ENCODE measurements at places on chromosomes 5 and 9. TPM values are rescaled to one million over a fixed set of nuclear protein-coding genes. Genes with fewer than 3 reads are reported as not detected.

GRCh38 chr9:22446950-22447617 lies 460 bp downstream of the DMRTA1 start:
- peak; percentile 67 for DNase-seq

Gene PLPP7
- 7.2 TPM for total RNA-seq

GRCh38 chr9:88927510-88927909 lies 63.8 kb upstream of the S1PR3 start:
- no peak for DNase-seq

GRCh38 chr9:38405785-38406184 lies 13.3 kb downstream of the ALDH1B1 start:
- no peak for DNase-seq

- DNase-seq: peak; percentile 72
These were observed 409.3 kb upstream of the SLC24A2 start for GRCh38 chr9:20197976-20198685.

GRCh38 chr5:65262649-65263059 lies 219.1 kb downstream of the ADAMTS6 start:
- no peak for DNase-seq

- DNase-seq: no peak
These were observed 19.4 kb downstream of the CAVIN4 start for GRCh38 chr9:100597236-100597635.

- DNase-seq: peak; percentile 38
These were observed 15.0 kb downstream of the ACSL6 start for GRCh38 chr5:131996210-131997025.

Gene ZNF483
- total RNA-seq: 18.7 TPM

DNA sequence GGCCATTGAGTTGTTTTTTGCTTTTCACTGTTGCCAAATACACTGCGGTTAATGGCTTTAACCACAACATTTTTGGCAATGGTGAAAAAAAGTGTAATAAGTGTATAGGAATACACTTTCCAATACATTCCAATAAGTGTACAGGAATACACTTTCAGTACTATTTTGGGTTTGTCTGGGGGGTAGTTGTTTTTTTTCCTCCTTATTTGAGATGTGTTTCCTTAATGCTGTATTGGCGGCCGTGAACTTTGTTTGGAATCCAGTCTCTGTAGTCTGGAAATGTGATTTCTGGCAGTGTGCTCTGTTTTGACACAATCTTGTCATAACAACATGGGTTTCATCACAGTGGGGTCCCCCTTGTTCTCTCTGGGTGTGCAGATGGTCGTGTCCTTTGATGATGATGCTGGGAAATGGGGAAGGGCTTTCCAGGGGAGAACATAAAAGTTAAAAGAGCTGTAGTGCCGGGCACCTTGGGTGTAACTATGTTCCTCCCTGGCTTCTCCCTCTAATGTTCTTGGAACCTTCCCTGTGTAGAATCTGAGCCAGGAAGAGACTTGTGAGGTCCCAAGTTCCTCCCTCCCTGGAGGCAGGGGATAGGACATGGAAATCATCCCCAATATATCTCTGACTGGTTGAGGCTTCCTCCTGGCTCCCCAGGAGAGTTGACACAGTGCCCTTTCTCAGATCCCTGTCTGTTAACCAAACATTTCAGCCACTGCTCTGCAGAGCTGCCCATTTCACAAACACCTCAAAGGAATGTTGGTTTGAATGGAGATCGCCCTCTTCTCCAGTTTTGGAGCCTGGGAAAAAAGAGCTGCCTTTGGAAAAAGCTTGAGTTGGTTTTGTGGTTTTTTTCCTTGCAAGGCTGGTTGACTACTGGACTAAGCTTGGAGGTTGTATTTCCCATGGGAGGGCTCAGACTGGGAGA lies 44.8 kb downstream of the RCL1 start:
- no peak for DNase-seq

DNA sequence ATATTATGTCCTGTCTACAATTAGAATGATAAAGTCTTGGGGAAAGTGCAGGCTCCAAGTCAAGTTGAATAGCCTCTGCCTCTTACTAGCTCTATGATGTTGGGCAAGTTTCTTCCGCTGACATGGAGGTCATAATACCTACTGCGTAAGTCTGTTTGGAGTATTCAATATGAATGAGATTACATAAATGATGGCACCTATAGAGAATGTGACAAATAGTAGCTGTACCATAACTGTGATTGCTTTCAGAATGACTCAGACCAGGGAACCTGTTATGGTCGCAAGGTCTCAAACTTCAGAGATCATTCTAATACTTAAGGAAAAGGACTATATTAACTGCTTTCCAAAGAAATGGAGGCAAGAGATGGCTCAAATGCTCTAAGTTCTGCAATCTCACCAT lies 94.0 kb upstream of the ABCA1 start:
- no peak for DNase-seq

DNA sequence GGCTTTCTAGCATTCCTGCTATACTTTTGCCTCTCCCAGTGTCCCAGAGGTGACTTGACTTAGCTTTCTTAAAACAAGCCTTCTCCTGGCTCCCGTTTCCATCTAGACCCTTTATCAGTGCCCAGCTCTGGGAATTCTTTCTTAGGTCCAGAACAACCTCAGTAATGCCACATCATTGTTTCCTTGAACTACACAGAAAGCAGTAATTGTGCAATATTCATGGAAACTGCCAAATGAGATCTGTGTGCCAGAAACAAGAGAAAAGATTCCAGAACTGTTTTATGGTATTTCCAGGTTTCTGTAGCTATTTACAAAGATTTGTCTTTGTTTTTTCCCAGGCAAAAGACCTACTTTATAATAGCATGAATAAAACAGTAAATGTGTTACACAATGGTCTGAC lies 391.3 kb downstream of the SLCO4C1 start:
- no peak for DNase-seq

DNA sequence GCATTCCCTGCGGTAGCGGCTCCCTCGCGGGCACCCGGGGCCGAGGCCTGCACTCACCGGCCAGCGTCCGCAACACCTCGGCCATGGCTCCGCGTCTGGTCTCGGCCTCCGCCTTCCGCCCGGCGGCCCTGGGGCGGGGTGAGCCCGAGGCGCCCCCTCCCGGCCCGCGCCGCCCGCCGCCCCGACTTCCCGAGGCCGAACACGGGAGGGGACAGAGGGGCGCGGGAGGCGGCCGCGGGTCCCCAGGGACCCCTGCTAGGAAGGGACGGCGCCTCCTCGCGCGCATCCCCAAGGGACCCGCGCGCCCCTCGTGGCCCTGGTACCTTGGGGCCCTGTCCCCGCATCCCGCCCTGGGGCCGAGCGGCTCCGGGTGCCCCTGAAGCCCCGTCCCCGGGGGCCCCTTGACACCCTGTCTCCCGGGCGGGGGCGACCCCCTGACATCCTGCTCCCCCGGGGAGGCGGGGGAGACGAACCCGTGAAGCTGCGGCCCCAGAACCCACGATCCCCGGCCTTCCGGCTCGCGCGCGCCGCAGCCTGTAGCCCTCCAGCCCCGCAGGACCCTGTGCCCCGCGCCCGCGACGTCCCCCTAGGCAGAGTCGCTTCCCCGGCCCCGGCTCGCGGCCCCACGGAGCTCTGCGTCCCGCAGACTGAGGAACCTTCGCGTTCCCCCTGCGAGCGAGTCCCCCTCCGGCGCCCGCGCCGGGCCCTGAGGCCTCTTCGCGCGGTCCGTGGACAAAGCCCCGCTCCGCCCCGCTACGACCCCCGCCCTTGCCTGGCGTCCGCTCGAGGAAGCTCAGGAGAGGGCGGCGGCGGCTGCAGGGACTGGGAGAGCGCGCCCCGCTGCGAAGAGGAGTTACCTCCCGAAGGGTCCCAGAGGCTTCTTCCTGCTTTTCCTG lies at the start of gene ABO:
TSS of gene ABO (minus strand) at position 97 of the 896 bp plus-strand sequence.
- DNase-seq: no peak

Gene SLC4A9
- total RNA-seq: 0.86 TPM

DNA sequence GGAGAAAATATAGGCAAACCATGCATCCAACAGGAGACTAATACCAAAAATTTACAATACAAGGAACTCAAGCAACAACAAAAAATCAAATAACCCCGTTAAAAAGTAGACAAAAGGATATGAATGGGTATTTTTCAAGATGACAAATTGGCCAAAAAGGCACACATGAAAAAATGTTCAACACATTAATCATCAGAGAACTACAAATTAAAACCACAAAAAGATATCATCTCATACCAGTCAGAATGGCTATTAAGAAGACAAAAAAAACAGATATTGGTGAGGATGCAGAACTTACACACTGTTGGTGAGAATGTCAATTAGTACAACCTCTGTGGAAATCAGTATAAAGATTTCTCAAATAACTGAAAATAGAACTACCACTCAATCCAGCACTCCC lies 35.0 kb downstream of the TEX10 start:
- no peak for DNase-seq

Gene GPX3
- 131 TPM for total RNA-seq

Gene SPRY4
- total RNA-seq: 17.4 TPM

DNA sequence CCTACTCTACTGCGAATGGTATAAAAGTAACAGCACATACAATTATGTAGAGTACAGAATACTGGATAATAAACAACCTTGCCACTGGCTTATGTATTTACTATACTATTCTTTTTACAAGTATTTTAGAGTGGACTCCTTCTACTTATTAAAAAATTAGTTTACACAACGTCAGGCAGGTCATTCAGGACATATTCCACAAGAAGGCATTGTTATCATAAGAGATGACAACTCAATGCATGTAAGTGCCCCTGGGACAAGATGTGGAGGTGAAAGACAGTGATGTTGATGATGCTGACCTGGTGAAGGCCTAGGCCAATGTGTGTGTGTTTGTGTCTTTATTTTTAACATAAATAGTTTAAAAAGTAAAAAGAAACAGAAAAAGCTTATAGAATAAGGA lies 421.7 kb downstream of the CDH12 start:
- no peak for DNase-seq

- no peak for DNase-seq
These were observed 6.9 kb downstream of the NEURL1B start for GRCh38 chr5:172648013-172648381.

DNA sequence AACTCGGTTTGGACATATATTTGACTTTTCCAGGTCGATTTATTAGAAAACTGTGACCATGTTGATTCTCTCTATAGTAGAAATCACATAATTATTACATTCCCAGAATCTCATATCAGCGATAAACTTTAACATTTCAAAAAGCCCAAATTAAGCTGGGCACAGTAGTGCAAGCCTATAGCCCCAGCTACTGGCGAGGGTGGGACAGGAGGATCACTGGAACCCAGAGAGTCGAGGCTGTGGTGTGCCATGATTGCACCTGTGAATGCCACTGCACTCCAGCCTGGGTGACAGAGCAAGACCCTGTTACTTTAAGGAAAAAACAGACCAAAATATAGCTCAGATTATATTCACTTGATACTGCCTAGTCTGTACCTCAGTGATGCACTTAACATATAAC lies 128.9 kb downstream of the CPLANE1 start:
- DNase-seq: no peak

Gene CCNI2
- 8.4 TPM for total RNA-seq

Gene ANKRD20A1
- 3.0 TPM for total RNA-seq

Gene PCDHGB3
- 3.0 TPM for total RNA-seq

Gene GZMA
- 5.4 TPM for total RNA-seq

Gene RXRA
- 106 TPM for total RNA-seq

DNA sequence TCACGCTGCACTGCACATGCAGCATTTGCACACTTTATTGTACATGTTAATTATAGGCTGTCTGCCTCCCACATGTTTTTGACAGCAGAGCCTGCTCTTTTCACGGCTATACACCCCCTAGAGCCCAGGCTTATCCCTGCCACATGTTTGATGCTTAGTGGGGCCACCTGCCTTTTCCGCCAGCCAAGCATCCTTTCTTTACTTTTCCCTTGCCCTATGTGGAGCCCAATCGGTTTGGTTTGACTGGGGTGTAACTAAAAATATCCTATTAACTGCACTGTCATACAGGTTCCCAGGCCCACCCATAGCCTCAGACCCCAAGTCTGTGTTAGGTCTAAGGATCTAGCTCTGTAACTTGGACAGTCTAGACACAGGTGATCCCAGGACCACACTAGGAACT lies 18.9 kb upstream of the S1PR3 start:
- DNase-seq: no peak

Gene CDH9
- not detected for total RNA-seq

DNA sequence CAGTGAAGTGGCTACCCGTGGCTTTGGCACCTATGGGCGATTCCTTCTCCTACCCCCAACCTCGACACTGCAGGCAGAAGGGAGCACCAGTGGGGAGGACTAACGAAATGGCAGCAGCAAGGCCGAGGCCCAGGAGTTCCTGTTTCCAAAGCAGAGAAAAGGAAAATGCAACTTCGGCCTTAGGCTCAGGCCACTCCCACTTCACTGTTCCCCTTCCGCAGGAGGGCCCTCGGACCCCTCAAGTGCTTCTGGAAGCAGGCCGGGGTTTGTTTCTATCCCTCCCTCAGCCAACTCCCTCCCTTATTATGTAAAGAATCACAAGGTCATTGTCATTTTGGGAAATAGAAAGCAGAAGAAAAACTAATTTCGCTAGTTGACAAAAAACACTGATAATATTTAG lies 36.4 kb upstream of the NKX2-5 start:
- DNase-seq: no peak

DNA sequence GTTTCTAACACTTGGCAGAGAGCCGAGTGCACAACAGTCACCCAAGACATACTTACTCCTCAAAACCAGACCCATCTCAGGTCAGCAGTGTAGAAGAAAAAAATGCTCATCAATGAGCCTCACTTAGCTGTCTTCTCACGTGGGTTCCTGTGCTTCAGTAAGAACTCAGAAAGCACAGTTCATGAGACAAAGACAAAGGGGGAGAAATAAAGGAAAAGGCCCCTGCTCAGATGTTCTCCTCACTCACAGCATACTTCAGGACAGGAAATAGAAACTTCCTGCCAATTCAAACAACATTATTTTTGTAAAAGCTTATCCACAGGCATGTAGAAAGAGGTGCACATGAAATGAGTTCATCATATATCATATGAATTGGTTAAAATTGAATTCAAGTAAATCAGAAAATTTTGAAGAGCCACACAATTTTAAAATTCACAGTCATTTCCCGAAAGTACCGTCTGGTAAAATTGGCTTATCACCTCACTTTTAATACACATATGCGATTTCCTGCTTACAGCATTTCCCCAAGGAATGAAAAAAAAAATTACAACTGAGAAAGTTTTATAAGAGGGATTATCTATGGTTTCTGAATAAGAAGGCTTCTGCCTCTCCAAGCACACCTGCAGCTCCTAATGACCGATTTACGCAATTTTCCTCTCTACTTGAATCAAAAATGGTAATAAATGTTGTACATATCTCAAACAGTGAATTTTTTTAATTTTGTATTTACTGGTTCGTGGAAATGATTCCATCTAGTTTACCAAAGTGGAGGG lies 328.3 kb downstream of the TMEM167A start:
- DNase-seq: no peak

Gene FAT2
- 0.03 TPM for total RNA-seq

- DNase-seq: no peak
These were observed 4.5 kb downstream of the REEP5 start for GRCh38 chr5:112917453-112917995.

Gene BHMT
- total RNA-seq: 0.58 TPM

DNA sequence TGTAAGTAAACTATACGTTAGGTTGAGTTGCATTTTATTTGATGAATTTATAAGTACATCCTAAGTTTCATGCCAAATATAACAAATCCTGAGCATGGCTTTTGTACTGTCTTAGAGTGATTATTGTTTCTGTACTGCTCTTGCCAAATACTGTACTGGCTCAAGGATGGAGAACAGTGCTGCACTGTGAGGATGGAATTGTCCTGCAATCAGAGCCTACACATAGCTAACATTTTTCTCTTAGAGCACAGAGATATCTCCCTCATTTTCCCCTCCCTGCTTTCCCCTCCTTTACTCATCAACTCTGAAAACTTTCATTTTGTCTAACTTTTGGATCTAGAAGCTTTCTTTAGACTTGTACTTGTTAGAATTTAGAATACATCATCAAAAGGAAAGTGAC lies 28.3 kb downstream of the LRRC70 start:
- no peak for DNase-seq

Gene OR1J2
- not detected for total RNA-seq

Gene MZB1
- total RNA-seq: 1.1 TPM
